ENCODE measurements at places on chromosomes 6 and 20.

DNA sequence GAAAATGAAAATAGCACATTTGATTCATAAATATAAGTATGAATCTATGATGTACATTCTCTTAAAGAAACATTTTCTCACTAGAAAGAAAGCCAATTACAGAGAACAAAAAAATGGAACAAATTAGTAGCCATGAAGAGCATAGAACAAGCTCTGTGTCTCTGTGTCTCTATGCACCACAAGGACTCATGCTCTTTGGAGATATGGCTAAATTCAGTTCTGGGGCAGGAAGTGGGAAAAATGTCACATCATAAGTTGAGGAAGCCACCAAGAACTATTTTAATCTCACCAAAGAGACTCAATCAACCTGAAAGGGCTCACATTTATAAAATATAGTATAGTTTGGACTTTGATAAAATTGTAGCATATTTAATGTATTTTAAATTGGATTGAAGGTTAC, 1259.8 kb upstream of the GJE1 start:
- DNase-seq, result no peak

DNA sequence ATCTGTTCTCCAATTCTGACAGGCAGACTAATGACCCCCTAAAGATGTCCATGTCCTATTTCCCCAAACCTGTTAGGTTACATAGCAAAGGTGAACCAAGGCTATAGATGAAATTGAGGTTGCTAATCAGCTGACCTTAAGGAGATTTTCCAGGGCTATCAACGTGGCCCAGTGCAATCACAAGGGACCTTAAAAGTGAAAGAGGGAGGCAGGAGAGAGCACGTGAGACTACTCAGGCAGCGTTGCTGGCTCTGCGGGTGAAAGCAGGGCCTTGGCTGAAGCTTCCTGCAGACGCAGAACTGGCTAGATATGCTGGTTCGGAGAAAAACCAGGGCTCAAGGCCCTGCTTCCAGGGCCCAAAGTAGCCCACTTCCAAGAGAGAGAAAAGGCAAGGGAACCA, 78.7 kb downstream of the NCOA7 start:
- DNase-seq, result no peak

GRCh38 chr6:18016133-18016532, 28.7 kb upstream of the KIF13A start:
- DNase-seq, result no peak

GRCh38 chr6:152828431-152828830, 77.8 kb downstream of the VIP start:
- DNase-seq, result no peak

DNA sequence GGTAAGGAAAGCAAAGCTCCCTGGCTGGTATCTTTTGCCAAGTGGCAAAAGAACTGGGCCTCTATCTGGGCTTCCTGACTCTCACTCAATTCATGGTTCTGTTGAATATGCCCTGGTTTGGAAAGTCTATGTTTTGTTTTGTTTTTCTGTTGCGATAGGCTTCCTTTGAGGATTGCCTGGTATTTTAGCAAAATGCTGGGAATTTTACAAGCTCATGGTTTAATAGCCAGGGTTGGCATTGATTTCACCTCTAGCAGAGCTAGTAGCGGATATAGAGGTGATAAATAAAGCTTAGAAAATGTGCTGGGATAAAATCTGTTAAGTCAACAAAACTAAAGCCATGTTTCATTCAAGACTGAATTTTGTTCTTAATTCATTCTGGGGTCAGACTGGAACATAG, 109.9 kb downstream of the RNF144B start:
- DNase-seq, result no peak

DNA sequence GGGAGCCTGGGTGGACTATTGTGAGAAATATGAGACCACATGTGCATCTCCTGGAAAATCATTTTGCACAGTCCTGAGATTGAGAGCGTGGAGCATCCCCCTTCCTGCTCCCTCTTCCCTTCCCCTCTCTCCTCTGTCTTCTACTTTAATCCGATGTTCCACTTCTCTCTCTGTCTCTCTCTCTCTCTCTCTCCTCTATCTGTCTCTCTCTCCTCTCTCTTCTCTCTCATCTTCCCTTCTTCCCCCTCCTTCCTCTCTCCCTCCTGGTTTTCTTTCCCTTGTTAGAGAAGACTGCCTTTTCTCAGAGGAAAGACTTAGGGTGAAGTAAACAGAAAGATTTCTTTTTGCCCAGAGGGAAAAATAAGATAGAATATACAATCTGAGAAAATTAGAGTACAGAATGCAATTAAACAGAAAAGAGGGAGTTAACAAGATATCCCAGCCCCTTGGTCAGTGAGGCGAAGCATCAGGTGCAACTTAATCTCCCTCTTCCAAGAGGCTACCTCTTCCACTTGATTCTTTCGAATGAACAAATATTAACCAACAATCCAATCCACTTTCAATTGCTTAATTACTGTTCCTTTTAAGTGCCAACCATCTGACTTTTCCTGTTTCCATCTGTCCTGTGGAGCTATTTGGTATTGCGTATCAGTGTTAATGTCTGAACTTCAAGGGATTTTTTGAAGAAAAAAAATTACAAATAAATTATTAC, 14.6 kb downstream of the KHDC1 start:
- DNase-seq, result no peak

DNA sequence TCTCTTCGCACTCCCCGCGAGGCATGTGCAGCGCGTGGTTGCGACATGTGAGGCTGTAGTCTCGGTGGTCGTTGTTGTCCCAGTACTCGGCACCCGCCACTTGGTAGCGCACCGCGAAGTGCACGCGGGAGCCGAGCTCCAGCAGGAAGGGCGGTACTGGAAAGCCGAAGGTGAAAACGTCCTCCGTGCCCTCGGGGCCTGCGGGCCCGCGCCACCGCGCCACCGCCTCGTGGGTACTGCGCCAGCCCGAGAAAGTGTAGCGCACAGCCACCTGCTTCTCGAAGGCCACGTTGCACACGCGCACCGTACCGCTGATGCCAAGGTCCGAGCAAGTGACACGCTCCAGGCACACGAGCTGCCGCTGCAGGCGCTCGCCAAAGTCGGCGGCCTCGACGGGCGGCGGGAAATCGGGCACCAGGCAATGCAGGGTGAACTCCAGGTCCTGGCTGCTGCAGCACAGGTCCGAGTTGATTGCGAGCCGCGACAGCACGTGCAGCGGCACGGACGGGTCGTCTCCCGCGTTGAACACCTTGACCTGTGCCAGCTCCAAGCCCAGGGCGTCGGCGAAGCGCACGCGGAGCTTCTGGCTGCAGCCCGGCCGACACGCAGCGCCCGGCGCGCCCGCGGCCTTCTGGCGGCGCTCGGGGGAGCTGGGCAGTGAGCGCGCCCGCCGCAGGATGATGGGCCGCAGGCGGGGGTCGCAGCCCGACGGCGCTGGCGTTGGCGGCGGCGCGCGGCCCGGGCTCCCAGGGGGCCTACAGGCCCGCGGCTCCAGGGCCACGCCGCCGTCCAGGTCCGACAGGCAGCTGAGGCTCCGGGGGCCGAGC, 840 bp downstream of the PPP1R3D start:
- DNase-seq, result peak; percentile 69

DNA sequence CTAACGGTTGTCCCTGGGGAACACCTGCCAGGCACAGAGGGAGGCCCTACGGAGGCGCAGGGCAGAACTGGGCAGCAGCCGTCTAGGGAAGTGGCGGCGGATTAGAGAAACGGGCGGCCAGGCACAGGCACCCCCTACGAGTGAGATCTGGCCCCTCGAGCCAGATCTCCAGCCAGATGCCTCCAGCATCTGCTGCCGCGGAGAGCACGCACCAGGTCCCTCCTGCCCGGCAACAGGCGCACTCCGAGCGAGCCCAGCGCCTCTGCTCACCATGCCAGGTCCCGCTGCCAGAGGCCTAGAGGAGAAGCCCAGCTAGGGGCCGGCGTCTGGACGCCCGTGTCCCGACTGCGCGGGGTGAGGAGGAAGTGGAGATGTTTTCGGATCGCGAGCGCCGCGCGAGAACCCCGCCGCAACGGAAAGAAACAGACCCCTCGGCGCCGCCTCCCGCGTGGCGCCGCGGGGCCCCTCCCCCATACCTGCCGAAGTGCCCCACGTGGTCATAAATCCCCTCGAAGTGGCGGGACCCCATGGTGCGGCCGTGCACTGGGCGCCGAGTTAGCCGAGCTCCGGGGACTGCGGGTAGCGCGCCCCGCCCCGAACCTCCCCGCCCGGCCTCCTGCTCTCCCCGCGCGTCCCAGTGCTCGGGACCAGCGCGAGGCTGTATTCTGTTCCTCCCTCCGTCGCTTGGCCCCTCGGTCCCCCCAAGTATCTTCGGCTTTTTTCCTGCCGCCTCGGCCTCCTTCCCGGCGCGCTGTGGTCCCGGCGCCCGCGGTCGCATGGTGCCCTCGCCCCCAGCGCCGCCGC, at the start of gene SLC22A16:
SLC22A16 (minus strand) TSS at position 568 of the 804 bp plus-strand sequence; CDS start at position 529, 39 bp downstream.
- DNase-seq, result peak; percentile 57

GRCh38 chr6:32814145-32814544, 2.7 kb downstream of the HLA-DOB start:
- DNase-seq, result no peak

DNA sequence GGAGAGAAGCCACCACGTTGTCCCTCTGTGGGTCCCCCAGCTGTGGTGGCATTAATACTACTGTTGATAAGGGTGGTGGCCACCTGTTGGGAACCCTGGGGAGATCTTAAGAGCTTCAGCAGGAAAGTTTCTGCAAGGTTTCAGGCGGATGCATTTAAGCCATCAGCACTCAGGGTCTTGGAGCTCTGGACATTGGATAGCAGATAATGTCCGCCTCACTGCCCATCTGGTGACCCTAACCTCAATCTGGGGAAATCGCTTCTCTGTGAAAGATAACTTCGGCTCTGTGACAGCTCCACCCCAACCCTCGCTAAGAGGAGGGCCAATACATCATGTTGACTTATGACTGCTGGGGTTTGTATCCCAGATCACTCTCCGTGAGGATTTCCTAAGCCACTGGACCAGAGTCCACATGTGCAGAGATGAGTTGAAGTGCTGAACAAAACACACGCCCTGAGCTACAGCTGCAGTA, 92.9 kb downstream of the FOXC1 start:
- no peak for DNase-seq

DNA sequence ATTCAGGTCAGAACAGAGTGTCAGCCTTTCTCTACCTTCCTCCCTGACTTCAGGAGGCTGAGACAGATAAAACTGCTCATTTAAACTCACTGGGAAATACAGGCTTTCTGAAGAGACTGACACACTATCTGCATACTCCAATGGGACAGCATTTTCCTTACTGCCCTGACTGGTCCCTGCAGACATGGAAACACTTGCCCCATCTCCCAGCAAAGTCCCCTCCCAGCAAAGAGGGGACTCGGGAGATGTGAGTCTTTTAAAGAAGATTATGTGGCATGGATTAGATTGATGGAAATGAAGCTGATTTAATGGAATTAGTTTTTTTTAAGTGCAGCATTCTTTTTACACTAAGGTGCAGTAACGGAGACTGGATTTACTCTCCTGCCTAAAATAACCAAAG, 90.8 kb downstream of the CFAP61 start:
- DNase-seq, result no peak

GRCh38 chr6:46832816-46833215, 39.6 kb downstream of the MEP1A start:
- DNase-seq, result no peak

- DNase-seq, result no peak
Observed at GRCh38 chr6:121780325-121781321, 345.2 kb downstream of the GJA1 start.

DNA sequence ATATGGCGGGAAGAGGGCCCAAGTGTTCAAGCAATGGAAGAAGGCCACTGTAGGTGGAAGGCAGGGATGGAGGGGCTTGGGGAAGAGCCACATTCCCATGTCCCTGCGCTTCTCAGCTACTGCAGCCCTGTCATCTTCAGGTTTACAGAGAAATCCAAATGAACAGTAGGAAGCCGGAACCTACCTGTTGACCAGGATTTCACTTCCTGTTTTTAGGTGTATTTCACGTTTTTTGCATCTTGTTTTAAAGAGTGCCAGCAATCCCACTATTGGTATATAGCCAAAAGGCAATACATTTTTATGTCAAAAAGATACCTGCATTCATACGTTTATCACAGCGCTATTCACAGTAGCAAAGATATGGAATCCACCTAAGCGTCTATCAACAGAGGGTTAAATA, 159.2 kb downstream of the SLC35B3 start:
- no peak for DNase-seq

- DNase-seq, result no peak
Observed at GRCh38 chr6:33933101-33933500, 129.3 kb upstream of the MLN start.

DNA sequence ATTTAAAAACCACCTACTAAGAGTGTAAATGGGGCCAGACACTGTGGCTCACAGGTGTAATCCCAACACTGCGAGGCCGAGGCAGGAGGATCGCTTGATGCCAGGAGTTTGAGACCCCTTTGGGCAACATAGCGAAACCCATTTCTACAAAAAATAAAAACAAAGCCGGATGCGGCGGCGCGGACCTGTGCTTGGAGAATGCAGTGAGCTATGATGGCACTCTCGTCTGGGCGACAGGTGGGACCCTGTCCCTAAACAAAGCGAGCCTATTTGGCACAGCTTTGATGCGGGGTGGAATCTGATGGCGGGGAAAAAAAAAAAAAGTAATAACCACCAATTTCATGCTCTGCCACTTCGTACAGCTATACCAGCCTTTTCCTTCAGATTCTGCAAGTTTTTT, 1.1 kb downstream of the TCP1 start:
- no peak for DNase-seq

DNA sequence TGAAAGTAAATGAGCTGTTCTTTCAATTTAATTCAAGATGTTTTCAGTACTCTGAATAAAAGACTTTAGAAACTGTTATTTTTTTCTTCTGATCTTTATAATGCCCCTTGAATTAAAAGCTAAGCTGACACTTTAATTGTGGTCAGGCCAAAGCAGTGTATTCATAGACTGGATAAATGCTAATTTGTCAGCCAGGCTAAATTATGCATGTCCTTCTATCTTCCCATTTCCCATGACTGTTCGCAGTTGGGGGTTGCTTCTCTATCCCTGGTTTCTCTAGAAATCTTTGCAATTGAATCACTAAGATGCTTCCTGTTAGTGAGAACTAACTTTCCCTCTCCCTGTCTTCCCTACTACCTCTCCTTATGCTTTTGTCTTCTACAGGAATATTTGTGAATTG, 396.2 kb downstream of the RFPL4B start:
- peak; percentile 66 for DNase-seq

DNA sequence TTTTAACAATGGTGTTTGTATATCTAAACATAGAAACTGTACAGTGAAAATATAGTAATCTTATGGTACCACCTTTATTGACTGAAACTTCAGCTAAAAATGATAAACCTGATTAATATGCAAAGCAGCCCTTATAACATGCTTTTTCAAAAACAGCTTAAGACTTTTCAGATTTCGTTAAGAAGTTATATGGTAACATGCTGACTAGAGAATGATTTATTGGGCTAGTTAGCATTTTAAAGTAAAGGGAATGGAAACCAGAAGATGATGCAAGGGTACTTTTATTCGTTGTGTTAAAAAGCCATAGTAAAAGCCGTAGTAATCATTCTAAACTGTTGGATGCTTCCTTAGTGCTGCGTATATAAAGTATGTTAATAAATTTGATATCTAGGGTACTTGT, 50.5 kb downstream of the CBFA2T2 start:
- no peak for DNase-seq

GRCh38 chr20:63175038-63175895, 40.7 kb downstream of the YTHDF1 start:
- DNase-seq, result no peak

- no peak for DNase-seq
Observed at GRCh38 chr20:20897145-20897544, 184.7 kb upstream of the RALGAPA2 start.
